ENCODE measurements at places on chromosomes 5 and 9. TPM values are rescaled to one million over a fixed set of nuclear protein-coding genes. Genes with fewer than 3 reads are reported as not detected.

Gene ALDH7A1
- total RNA-seq: 76.6 TPM

Gene FCN1
- not detected for total RNA-seq

Gene HACD4
- total RNA-seq: 5.7 TPM

Gene CCDC152
- total RNA-seq: 2.8 TPM

Gene SLC25A2
- total RNA-seq: 0.62 TPM

Gene ZFP37
- 4.2 TPM for total RNA-seq

Gene GDNF
- total RNA-seq: not detected

Gene C9orf153
- 0.36 TPM for total RNA-seq

Gene SOX30
- total RNA-seq: 0.15 TPM

Gene SCGB3A2
- total RNA-seq: 1.4 TPM

Gene TRIM23
- 12.8 TPM for total RNA-seq

Gene CDH9
- not detected for total RNA-seq

Gene FGF10
- total RNA-seq: 0.15 TPM

Gene STXBP1
- total RNA-seq: 113 TPM

Gene EGFLAM
- 29.6 TPM for total RNA-seq

Gene AFAP1L1
- 393 TPM for total RNA-seq

GRCh38 chr5:53825016-53825415 is 264.6 kb downstream of the NDUFS4 start:
- no peak for DNase-seq

- DNase-seq: peak; percentile 6
Measured at GRCh38 chr9:13351778-13352386, 72.4 kb upstream of the MPDZ start.

DNA sequence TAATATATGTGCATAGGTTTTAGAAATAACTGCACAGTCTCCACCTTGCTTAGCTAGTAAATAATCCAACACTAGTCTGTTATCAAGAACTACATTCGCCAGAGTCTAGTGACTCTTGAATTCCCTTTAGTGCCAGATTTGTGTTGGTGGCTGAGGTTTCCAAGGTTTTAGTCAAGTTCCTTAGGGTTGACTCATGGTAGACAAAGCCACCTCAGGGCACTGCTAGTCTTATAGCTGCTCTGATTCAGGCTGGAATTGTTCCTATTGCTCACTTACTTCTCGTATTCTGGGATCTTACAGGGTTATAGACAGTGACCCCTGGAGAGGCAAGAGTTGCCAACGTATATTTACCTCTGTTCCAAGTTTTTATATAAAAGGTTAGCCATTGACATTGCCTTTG is 1369.8 kb upstream of the CDH9 start:
- DNase-seq: no peak

- no peak for DNase-seq
Measured at GRCh38 chr5:160044391-160044804, 35.5 kb downstream of the TTC1 start.

GRCh38 chr5:178252258-178252657 is 19.7 kb upstream of the PHYKPL start:
- DNase-seq: no peak

DNA sequence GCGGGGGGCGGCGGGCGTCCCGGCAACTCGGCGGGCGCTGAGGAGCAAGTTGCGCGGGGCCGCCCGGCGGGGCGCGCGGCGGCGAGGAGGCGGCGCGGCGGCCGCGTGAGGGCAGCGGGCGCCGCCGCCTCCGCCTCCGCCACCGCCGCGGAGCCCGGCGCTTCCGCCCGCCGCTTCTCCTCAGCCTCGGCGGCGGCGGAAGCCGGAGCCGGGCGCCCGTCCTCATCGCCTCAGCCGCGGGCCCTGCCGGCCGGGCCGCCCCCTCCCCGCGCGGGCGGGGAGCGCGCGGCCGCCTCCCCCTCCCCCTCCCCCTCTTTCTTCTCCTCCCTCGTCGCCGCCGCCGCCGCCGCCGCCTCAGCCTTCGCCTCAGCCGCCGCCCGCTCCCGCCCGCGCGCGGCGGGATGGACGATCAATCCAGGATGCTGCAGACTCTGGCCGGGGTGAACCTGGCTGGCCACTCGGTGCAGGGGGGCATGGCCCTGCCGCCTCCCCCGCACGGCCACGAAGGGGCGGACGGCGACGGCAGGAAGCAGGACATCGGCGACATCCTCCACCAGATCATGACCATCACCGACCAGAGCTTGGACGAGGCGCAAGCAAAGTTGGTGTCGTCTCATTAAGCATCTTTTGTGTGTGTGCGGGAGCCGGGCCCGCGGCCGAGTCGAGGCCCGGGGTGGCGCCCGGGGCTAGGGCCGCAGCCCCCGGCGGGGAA is at the start of gene PBX3:
Gene PBX3, plus strand, starts transcription at position 321 of the 712 bp plus-strand sequence.
- peak; percentile 59 for DNase-seq

DNA sequence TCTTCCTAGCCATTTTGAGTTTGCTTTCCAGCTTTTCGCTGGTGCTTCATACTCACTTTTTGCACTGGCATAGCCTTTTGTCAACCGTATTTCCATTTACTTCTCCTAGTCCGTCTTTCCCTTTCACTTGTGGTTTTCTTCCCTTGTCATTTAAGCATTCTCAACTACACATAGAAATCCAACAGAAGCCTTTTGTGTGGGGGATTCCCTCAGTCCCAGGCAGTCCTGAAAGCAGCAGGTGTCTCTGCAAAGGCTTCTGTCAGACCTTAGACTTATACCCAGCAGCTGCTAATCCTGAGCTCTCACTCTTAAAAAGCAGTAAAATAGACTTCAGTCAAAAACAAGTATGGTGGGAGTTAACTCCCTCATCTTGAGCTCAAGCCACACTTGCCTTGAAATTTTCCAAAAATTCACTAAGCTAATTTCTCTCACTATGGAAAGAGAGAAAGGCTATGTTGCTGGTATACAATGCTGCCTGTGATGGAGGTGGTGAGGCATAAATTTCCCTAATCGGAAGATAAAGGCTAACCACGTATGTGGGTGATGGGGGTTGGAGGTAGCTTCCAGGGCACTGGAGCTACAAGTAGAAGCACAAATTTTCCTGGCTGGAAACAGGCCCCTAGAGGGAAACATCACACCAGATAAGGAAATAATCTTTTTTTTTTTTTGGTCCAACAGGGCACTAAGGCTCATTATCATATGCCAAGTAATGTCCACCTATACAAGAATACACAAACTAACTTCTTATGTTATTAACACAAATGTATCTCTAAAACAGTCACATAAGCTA is 34.8 kb upstream of the IFNK start:
- no peak for DNase-seq

GRCh38 chr5:10199692-10200091 is 50.0 kb downstream of the ATPSCKMT start:
- DNase-seq: no peak

GRCh38 chr5:133205649-133206048 is 153.8 kb downstream of the HSPA4 start:
- no peak for DNase-seq

- no peak for DNase-seq
Measured at GRCh38 chr5:169746147-169746694, 109.1 kb downstream of the DOCK2 start.

GRCh38 chr5:1435369-1435768 is 9.9 kb downstream of the SLC6A3 start:
- DNase-seq: no peak

GRCh38 chr5:157026789-157027424 is 32.0 kb downstream of the HAVCR1 start:
- DNase-seq: no peak

DNA sequence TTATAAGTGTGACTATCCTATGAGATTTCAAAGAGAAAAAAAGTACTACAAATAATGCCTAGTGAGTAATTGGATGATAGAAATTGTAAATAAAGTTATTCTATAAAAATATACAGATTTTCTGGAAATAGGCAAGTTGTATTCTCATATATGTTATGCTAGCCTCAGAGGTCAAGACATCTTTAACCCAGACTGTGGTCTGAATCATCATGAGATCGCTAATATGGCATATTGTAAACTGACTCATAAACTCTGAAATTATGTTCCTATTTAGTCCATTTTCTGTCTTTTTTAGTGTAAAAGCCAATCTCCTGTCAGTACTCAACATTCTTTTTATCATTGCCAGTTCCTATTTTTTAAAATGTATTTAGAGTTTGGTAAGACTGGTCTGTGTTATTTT is 14.2 kb downstream of the LOX start:
- DNase-seq: no peak

GRCh38 chr9:16197578-16198370 is 644.9 kb downstream of the CCDC171 start:
- DNase-seq: no peak

- DNase-seq: no peak
Measured at GRCh38 chr5:147911427-147911826, 5.1 kb upstream of the C5orf46 start.

- DNase-seq: no peak
Measured at GRCh38 chr9:38651400-38652042, 31.1 kb upstream of the ANKRD18A start.

DNA sequence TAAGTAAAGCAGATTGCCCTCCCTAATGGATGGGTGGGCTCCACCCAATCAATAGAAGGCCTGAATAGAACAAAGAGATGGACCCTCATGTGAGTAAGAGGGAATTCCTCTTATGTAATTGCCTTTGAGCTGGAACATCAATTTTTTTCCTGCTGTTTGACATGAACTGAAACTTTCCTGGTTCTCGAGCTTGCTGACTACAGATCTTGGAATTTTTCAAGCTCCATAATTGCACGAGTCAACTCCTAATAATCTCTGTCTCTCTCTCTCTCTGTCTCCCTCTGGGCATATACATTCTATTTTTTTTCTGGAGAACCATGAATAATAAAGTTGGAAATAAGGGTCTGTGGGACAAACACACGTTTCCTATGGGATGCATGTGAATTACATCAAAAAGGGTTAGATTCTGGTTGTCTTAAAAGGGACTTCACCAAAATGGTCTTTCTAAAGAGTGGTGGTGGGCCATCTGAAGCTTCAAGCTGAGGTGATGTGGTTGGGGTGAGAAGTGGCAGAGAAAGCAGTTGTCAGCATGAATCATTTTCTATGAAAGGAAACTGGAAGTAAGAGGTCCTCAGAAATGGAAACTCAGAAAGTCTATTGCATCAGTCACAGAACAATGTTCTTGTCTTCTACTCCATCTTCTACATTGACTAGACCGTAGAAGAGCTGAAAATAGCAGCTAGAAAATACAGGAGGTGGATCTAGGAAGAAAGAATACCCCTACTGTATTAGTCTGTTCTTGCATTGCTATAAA is 47.0 kb upstream of the HOMER1 start:
- DNase-seq: no peak

GRCh38 chr9:82036086-82036485 is 47.5 kb downstream of the SPATA31D1 start:
- no peak for DNase-seq

DNA sequence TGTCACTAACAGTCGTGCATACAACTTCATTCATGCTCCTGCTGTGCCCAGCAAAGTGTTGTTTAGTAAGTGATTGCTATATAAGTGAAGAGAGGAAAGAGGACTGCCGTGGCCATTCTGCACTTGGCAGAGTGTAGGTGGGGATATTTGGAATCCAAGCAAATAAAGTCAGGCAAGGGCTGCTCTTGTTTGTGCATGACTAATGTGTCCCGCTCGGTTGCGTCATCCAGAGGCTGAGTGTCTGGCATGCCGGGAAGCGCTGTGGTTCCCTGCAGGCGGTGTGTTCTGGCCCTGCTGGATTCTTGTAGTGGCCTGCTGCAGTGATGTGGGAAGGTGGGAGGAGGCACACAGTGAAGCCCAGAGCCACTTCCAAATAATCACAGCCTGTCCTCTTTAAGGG is 136.9 kb upstream of the ANKH start:
- no peak for DNase-seq

GRCh38 chr5:16897284-16897704 is 38.8 kb downstream of the MYO10 start:
- no peak for DNase-seq

DNA sequence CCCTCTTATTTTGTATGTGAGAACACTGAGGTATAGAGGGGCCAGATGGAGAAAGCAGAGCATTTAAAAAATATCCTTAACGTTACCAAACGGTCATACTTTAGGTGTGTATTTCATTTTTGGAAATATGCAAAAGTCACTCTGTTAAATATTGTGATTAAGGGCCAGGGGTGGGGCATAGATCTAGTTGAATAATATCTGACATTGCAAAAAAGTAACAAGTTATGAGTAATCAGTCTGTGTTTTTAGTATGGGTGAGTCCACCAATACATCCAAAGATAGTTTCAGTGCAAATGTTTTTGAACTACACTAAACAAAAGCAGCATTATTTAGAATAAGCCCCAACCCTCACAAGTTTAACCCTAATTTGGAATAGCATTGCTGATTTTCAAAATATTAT is 45.3 kb upstream of the CCDC112 start:
- DNase-seq: no peak

DNA sequence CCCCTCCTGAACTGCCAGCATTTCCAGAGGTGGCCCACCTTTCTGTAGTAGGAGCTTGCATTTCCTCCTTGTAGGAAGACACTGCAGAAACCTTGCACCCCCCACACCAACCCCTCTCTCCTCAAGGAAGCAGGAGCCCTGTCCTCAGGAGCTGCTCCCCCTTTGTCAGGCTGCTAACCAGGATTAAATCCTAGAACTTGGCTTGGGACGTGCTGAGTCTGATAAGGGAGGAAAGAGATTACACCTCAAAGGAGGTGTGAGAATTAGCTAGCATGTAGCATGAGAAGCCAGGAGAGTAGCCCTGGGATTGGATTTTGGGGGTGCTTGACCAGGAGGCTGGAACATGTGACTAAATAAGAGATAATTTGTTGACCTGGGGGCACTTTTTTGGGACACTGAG is 119.8 kb upstream of the ALDH1B1 start:
- DNase-seq: no peak

- DNase-seq: no peak
Measured at GRCh38 chr5:145902421-145902820, 29.6 kb upstream of the GRXCR2 start.

DNA sequence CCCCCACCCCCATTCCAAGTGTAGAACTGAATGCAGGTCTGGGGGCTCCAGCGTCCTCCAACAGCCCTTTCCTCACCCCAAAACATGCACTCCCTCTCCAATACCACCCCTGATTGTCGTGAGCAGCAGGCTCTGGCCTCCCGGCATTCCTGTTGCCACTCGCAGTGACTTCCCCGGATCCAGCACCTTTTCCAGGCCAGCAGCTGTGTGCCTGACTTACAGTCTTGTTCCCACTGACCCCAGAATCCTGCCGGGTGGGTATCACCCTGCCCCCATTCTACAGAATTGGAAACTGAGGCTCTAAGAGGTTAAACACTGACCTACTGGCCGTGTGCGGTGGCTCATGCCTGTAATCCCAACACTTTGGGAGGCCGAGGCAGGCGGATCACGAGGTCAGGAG is 127.2 kb downstream of the OLFM1 start:
- no peak for DNase-seq

- no peak for DNase-seq
Measured at GRCh38 chr5:80389580-80389979, 18.3 kb upstream of the ZFYVE16 start.

- no peak for DNase-seq
Measured at GRCh38 chr5:123756318-123756665, 244.3 kb downstream of the CSNK1G3 start.

DNA sequence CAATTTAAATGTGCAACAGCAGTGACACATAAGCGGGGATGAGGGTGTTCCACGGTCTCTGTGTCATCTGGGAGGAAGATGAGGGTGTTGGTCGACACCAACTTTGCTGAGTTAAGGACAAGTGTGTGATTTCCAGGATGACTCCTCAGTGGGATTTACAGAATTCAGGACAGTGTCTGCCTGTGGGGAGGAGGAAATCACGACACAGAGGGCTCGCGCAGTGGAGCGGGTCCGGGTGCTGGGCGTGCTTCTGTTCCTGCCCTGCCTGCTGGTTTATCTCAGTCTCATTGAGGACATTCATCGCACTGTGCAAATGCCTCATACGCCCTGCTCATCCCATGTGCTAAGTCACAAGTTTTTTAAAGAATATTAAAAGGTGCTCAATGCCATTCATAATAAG is 73.7 kb upstream of the ADAMTS2 start:
- DNase-seq: no peak

Data from endothelial cell (in vitro differentiated cells).